Stimulated activated CD8-positive, alpha-beta memory T cell treated with anti-CD3 and anti-CD28 coated beads, Interleukin-7, amount 100 ng/mL, for 1 hour (primary cell): ENCODE measurements at places on chromosomes 3 and 15.

- DNase-seq: no peak
These were observed 424.7 kb upstream of the THBS1 start for GRCh38 chr15:39156166-39156565.

DNA sequence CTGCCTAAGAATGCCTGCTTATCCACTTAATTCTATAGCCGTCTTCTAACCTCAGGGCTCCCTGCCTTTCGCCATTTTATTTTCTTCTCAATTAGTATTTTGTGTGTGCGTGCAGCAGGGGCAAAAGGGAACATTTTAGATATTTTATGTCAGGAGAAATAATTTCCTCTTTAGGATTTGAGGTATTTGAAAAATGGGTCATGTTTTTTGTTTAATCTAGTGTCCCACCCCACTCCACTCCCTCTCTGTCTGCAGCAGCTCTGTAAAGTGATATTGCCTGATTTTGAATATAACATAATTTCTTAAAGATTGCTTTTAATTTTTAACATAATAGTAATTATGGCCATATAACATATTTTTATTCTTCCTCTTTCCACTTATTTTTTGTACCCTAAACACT is 593.2 kb upstream of the DPPA4 start:
- no peak for DNase-seq

DNA sequence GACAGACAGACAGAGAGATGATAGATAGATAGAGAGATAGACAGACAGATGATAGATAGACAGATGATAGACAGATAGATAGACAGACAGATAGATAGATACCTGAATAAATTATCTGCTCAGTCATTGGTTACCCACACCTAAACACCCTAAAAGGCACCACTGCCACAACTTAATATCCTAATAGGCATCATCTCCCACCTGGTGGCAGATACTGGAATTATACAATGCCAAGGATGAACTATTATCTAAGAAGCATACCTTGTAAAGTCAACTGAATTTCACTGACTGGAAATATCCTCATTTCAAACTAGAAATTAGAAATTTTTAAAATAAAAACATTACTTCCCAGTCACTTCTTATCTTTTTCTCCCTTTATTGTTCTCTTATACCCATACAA is 19.4 kb upstream of the ATP8B4 start:
- DNase-seq: no peak

GRCh38 chr3:130626049-130626448 is 109.1 kb downstream of the COL6A6 start:
- no peak for DNase-seq

DNA sequence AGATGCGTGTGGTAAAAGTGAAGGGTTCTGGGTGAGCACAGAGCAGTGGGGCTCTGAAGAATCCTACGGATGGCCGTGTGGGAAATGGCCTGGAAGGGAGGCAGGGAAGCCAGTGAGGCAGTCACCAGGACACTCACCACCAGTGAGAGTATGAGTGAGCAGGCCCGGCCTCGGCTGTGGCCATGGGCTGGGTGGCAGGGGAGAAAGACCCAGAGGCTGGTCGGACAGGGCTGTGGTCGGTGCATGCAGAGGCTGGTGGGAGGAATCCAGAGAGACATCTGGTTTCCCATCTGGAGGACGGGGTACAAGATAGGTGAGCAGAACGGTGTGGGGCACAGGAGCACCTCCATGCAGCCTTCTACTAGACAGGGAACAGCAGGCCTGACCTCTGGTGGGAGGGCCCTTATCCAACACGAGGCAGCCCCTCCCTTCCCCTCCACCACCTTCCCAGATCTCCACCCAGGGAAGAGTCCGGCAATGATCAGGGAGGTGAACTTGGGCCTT is 10.1 kb downstream of the PCSK6 start:
- no peak for DNase-seq

- DNase-seq: no peak
These were observed 2.6 kb downstream of the CYP19A1 start for GRCh38 chr15:51335538-51336410.

GRCh38 chr15:71753346-71753745 is 57.0 kb upstream of the NR2E3 start:
- no peak for DNase-seq

GRCh38 chr3:11818033-11818432 is 28.7 kb downstream of the TAMM41 start:
- no peak for DNase-seq

DNA sequence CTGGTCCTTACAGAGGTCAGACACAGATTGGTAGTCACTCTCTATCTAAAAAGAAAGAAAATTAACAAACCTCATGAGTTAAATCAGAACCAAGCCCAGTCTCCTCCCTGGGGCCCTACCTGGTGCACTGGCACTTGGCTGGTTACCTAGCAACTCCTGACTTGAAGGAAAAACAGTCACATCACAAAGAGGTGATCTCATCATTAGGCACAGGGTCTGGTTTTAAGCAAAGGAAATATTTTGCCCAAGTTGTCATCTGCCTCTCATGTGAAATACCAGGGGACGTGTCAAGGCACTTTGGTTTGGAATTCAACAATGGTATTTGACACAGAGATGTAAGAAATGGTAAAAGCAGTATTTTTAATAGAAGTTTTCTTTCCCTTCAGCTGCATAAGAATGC is 47.7 kb upstream of the FMN1 start:
- no peak for DNase-seq

DNA sequence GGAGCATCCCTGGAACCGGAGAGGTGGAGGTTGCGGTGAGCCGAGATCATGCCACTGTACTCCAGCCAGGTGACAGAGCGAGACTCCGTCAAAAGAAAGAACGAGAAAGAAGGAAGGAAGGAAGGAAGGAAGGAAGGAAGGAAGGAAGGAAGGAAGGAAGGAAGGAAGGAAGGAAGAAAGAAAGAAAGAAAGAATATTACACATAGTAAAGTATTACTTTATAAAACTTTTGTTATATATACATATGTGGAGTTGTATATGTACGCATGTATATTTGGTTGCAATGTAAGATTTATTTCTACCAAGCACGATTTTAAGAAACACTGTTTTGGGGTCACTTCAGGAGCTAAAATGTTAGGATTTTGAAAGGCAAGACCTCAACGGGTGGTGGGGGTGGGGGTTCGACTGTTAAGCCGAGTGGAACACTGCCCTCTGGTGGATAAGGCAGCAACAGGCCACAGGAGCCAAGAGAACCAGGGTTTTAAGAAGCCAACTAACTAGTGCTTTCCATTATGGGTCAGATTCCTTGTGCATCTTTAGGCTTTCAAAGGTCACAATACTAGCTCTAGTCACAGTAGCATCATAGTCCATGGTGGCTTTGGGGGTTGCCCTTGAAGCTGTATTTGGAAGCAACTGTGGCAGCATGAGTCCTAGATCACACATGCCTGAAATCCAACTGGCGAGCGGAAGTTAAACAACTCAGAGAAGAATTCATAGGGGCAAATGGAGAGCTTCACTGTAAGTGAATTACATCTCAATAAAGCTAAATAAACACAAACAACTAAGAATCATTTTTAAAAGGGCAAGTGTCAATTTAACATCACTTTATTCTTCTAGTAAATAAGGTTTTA is 22.5 kb downstream of the GLB1 start:
- DNase-seq: no peak

- DNase-seq: no peak
These were observed 51.6 kb upstream of the THUMPD3 start for GRCh38 chr3:9311228-9311627.

- DNase-seq: no peak
These were observed 215.6 kb upstream of the RBMS3 start for GRCh38 chr3:29065211-29065785.
